Left ventricle myocardium inferior (tissue), 1 donor: ENCODE measurements at places on chromosomes 5 and 9. TPM values are rescaled to one million over a fixed set of nuclear protein-coding genes. Genes with fewer than 3 reads are reported as not detected.
A peak's percentile ranks its signal among the peaks of the same experiment; 100 is the strongest.

ZBTB6 gene
- 6.0 TPM for total RNA-seq

SLC6A19 gene
- not detected for total RNA-seq

ENTREP1 gene
- 22.1 TPM for total RNA-seq

PKD2L2 gene
- 0.16 TPM for total RNA-seq

DNA sequence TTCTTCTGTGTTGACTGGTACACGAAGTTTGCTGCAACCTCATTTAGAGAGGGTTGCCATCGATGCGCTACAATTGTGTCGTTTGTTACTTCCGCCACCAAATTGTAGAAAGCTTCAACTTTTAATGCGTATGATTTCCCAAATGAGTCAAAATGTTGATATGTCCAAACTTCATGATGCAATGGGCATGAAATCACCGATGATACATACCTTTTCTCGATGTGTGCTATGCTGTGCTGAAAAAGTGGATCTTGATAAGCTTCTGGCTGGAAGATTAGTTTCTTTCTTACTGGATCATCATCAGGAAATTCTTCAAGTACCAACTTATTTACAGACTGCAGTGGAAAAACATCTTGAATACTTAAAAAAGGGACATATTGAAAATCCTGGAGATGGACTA lies 65.7 kb downstream of the TMEM38B start:
- no peaks in the 10 kb centered on the region for H3K27me3 ChIP-seq
- no peak overlapping the region for H3K27ac ChIP-seq
- H3K4me3 ChIP-seq = no peak overlapping the region
- H3K36me3 ChIP-seq = no peaks in the 10 kb centered on the region
- DNase-seq = no peak

- peak overlapping the region; percentile 29 for H3K4me3 ChIP-seq
- H3K4me1 ChIP-seq = peaks cover 7% of the 10 kb centered on the region
- H3K27me3 ChIP-seq = peaks cover 23% of the 10 kb centered on the region
- no peaks in the 10 kb centered on the region for H3K36me3 ChIP-seq
- no peak overlapping the region for H3K27ac ChIP-seq
Observed at GRCh38 chr5:10856683-10857337, 95.8 kb upstream of the DAP start.

- no peak for DNase-seq
- no peaks in the 10 kb centered on the region for H3K36me3 ChIP-seq
- H3K4me1 ChIP-seq = peaks cover 99% of the 10 kb centered on the region
- H3K4me3 ChIP-seq = peak overlapping the region; percentile 88
Observed at GRCh38 chr9:70406434-70406862, 8.0 kb downstream of the KLF9 start.

GRCh38 chr5:79847561-79847960 lies 143.5 kb downstream of the MTX3 start:
- H3K36me3 ChIP-seq = no peaks in the 10 kb centered on the region
- H3K4me1 ChIP-seq = peaks cover 18% of the 10 kb centered on the region
- H3K4me3 ChIP-seq = no peak overlapping the region
- H3K27me3 ChIP-seq = no peaks in the 10 kb centered on the region
- H3K27ac ChIP-seq = no peak overlapping the region

GRCh38 chr5:6176102-6176693 lies 202.1 kb downstream of the MED10 start:
- H3K4me1 ChIP-seq = no peaks in the 10 kb centered on the region
- no peaks in the 10 kb centered on the region for H3K36me3 ChIP-seq
- H3K27me3 ChIP-seq = peaks cover 10% of the 10 kb centered on the region
- H3K27ac ChIP-seq = no peak overlapping the region
- no peak overlapping the region for H3K4me3 ChIP-seq
- DNase-seq = no peak

DNA sequence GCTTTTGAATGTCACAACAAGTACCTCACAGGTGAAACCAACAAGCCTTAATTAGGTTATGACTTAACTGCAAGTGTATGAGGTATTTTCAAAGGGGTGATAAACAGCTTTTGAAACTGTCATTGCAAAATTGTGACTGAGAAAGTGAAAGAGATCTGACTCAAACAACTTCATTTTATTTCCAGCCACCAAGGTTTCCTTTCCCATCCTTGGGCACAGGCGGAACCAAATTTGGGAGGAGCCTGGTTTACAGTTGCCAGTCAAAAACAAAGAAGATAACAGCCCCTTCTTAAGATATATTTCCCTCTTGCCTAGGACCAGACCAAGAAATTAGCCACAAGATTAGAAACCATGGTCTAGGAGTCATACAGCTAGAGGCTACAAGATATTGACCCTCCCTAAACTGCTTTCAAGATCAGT lies 417.1 kb downstream of the CSNK1G3 start:
- no peaks in the 10 kb centered on the region for H3K36me3 ChIP-seq
- H3K27ac ChIP-seq = no peak overlapping the region
- no peaks in the 10 kb centered on the region for H3K4me1 ChIP-seq
- DNase-seq = no peak
- H3K27me3 ChIP-seq = no peaks in the 10 kb centered on the region

GRCh38 chr5:73818357-73818756 lies 192.4 kb downstream of the ARHGEF28 start:
- no peak overlapping the region for H3K4me3 ChIP-seq
- no peaks in the 10 kb centered on the region for H3K36me3 ChIP-seq
- no peaks in the 10 kb centered on the region for H3K4me1 ChIP-seq
- no peak for DNase-seq
- H3K27me3 ChIP-seq = peaks cover 7% of the 10 kb centered on the region
- H3K27ac ChIP-seq = no peak overlapping the region

- H3K36me3 ChIP-seq = no peaks in the 10 kb centered on the region
- H3K27ac ChIP-seq = peak overlapping the region; percentile 50
- DNase-seq = peak; percentile 21
Observed at GRCh38 chr5:157971571-157972216, 112.7 kb upstream of the CLINT1 start.

- H3K36me3 ChIP-seq = no peaks in the 10 kb centered on the region
- peak; percentile 88 for DNase-seq
- H3K27ac ChIP-seq = peak overlapping the region; percentile 83
- H3K4me3 ChIP-seq = no peak overlapping the region
- H3K27me3 ChIP-seq = no peaks in the 10 kb centered on the region
Observed at GRCh38 chr5:54646356-54647101, 129.0 kb downstream of the SNX18 start.

GRCh38 chr9:89999534-90000370 lies 394.9 kb downstream of the GADD45G start:
- H3K27me3 ChIP-seq = no peaks in the 10 kb centered on the region
- peaks cover 50% of the 10 kb centered on the region for H3K4me1 ChIP-seq
- H3K36me3 ChIP-seq = no peaks in the 10 kb centered on the region
- H3K4me3 ChIP-seq = peak overlapping the region; percentile 44
- peak; percentile 79 for DNase-seq
- peak overlapping the region; percentile 93 for H3K27ac ChIP-seq

DNA sequence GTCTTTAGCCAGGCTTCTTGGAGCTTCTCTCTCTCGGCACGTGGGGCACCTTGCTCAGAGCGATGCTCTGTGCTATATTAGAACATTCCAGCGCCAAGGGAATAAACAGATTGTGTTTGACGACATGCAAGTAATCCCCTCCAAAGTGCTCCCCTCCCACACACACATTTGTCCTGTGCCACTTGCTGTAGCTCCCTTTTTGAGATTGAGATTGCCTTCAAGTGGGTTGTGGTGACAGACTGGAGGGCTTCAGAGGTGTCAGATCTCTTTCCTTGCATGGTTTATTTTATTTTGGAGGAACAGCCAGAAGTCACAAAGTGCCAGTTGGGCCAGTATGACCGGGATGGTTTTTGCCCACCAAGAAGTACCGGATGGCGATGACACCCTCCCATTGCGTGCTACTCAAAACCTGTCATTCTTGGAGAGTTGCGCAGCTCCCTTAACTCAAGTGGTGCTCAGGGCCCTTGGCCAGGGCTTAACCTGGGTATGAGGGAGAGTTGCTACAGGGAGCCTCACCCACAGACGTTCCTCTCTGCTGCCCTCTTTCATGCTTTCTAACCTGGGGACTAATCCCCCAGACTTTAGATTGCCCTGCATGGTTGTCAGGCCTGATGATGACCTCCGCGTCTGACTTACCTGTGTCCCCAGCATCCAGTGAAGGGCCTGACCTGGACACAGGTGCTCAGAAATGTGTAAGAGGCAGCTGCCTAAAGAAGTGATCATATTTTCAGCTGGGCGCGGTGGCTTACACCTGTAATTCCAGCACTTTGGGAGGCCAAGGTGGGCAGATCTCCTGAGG lies 18.8 kb upstream of the RPL26L1 start:
- peaks cover 35% of the 10 kb centered on the region for H3K4me1 ChIP-seq
- H3K27me3 ChIP-seq = no peaks in the 10 kb centered on the region
- peaks cover 37% of the 10 kb centered on the region for H3K36me3 ChIP-seq
- DNase-seq = no peak
- no peak overlapping the region for H3K4me3 ChIP-seq
- peak overlapping the region; percentile 42 for H3K27ac ChIP-seq
